ENCODE measurements at places on chromosomes 3 and 15.

DNA sequence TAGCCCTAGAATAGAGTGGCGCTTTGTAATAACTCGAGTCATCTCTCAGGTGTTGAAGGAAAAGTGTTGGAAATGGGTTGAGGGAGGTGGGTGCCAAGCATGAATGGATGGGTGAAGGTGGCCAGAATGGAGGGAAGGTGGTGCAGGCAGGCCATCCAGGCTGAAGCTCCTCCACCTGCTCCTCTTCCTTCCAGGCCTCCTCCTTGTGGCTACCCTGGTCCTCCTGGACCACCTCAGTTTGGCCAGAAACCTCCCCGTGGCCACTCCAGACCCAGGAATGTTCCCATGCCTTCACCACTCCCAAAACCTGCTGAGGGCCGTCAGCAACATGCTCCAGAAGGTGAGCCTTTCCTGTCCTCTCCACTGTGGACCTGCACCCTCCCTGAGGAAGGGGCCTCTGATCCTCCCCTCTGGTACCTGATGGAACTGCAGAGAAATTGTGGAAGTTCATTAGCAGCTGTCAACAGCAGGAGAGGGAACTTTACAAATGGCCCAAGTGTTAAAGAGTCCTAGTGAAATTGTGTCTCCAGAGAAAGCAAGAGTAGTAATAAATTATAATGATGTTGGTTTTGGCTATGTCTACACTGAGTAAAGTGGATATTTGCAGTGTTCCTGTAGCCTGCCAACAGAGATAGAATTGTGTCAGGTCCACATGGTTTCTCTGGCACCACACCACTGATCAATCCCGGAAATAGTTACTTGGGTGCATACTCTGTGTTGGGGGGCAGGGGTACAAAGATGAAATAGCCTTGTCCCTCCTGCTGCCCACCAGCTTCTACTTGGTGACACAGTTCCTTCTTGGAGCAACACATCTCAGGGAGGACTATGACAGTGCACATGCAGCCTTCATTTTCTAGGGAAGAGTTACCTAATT lies 1.6 kb downstream of the IL12A start:
- DNase-seq = no peak

- DNase-seq = no peak
Observed at GRCh38 chr15:38461066-38461833, 7.3 kb downstream of the FAM98B start.

DNA sequence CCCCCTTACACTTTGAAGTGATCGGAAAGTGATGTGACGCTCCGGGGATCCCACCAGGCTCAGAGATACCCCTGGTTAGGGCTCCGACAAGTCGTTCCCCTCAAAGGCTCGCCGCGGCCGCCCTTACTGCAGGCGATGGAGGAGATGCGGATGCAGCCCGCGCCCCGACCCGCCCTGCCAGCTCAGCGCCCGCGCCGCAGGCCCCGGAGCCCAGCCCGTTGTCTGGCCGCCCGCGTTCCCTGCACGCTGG lies 228 bp downstream of the GLT8D1 start:
- DNase-seq = no peak

- no peak for DNase-seq
Observed at GRCh38 chr3:154536751-154537150, 106.8 kb upstream of the GPR149 start.

DNA sequence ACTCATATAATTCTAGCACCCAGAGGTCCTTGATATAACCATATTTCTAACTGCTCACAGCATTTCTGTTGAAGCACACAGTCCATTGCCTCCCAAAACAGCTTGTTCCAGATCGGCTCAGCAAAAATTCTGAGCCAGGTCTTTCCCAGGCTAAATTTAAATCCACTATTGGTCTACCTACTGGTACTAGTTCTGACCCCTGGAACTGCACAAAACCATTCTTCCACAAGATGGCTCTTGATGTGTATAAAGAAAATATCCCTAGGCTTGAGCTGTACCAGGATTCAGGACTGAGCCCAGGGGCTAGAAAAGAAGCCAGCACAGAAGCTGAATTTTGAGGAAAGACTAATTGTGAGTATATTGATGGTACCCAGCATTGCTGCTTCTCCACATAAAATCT lies 75.4 kb upstream of the ABHD17C start:
- DNase-seq = no peak

- no peak for DNase-seq
Observed at GRCh38 chr3:112260563-112260962, 33.5 kb downstream of the SLC9C1 start.

DNA sequence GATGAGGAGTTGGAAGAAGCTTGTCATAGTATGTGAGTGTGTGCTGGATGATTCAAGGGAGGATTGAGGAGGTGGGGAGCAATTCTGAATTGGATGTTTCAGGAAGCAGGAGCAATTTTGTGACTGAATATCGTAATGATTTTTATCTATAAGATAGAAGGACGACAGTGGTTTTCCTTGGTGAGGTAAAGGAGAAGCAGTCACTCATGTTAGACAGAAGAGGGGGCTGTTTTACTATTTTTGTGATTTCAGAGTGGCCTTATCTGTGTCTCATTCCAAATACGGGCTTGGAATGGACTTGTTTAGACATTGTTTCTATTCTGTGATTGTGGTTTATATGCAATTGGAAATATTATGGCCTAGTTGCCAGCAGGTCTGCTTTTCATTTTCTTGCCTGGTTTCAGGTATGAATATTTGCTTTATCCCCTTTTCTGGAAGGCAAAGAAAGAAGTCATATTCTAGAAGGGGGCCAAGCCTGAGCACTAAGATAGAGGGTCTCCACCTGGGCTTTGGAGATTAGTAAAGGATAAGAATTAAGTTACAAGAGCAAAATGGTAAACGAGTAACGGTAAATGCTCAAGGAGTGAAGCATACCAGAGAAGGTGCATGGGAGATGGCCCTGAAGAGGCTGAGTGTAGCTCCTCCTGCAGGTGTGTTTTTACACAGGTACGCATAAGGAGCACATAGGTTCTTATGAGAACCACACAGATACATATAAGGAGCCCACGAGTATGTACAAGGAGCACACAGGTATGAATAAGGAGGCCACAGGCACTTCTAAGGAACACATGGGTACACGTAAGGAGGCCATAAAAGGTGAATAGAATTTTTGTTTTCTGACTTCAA lies 124.6 kb upstream of the KCNAB1 start:
- DNase-seq = no peak

DNA sequence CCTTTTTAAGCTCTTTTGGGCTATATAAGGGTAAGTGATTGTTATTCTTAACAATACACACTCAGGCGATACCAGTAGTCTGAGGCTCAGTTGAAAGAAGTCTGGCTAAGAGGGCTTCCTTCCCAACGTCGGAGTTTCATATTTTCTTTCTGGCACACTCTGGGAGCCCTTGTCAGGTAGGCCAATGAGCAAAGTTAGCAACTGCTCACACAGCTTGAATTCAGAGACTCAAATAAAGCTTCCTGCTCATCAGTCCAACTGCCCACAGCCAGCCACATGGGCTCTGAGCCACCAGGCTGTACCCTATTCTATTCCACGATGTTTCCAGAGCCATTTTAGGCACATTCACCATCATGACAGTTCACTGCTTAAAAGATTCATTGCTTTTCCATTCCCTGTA lies 155.1 kb upstream of the TBL1XR1 start:
- DNase-seq = no peak

DNA sequence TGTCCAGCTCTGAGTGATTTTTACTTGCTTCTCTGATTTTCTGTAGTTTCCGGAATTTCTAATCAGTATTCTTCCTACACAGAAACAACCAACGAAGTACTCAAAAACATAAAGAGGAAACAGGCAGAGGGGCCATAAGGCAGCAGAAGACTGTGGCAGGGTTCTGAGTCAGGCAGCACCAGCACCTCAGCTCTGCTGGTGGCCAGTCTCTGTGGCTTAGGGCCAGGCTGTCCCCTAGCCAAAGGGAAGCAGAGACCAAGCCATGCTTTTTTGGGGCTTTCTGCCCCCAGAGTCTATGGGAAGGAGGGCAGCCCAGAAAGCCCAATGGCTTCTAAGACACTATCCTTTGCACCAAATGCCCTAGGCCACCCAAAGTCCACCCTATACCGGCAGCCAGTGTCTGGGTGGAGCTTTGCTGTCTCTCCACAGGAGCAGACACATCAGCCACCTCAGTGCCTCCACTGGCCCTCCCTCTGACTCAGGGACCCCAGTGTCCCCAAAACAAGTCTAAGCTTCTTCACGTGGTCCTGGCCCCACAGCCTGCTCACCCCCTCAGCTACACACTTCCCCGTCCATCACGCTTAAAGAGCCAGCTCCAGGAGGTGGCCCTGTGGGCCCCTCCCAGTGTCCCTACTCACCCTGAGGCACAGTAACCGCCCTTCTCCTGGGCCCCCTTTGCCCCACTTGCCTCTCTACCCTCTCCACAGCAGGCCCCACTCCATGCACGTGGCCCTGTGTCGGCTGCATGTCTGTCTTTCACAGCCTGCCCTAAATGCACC lies 46.2 kb downstream of the CCDC12 start:
- DNase-seq = no peak

GRCh38 chr3:197811343-197811742 lies 20.3 kb downstream of the LRCH3 start:
- DNase-seq = no peak

DNA sequence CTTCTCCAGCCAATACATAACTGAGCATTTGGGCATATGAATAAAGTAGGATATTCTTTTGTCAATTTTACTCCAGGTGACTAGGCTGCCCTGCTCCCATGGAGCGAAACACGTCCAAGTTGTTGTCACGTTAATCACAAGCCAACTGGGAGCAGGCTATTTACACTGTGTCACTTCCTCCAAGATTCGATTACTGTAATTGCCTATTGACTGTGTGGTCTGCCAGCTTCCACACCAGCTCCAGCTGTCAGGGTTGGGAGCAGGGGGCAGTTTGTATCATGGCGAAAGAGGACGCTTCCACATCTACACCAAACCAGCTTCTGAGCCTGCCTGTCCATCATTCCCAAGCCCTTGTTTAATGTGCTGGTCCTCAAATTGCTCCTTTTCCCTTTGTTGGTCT lies 89.2 kb upstream of the RORA start:
- DNase-seq = peak; percentile 28

DNA sequence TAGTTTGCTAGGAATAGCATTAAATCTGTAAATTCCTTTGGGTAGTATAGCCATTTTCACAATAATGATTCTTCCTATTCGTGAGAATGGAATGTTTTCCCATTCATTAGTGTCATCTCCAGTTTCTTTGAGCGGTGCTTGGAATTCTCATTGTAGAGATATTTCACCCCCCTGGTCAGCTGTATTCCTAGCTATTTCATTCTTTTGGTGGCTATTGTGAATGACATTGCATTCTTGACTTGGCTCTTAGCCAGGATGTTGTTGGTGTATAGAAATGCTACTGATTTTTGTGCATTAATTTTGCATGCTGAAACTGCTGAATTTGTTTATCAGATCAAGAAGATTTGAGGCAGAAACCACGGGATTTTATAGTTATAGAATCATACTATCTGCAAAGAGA lies 690.5 kb upstream of the ALCAM start:
- DNase-seq = no peak

- no peak for DNase-seq
Observed at GRCh38 chr3:9292516-9292915, 43.1 kb upstream of the SRGAP3 start.

DNA sequence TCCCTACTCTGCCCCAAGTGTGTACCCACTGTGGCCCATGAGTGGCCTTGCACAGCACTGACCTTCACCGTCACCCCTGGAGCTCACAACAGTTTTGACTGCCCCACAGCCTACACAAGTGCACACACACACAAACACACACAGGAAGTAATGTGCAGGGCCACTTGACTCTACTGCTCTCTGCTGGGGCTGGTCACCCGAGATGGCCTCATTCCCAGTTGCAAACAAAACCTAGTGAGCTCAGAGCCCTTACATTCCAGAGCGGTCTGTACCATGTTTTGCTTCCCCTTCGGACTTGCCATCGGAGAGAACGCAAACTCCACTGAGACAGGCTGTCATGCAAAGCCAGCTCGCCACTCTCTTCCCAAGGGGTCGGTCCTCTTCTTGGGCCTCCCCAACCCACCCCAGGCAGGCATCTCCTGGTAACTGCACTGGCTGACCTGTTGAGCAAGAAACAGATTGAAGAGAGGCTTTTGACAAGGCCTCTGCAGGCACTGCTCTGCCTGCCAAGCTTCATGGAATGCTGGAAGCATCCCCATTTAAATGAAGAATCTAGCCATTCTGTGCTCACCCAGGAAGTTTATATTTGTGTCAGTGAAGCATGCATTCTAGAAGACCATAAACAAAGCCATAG lies 232.0 kb upstream of the IGF1R start:
- DNase-seq = no peak

DNA sequence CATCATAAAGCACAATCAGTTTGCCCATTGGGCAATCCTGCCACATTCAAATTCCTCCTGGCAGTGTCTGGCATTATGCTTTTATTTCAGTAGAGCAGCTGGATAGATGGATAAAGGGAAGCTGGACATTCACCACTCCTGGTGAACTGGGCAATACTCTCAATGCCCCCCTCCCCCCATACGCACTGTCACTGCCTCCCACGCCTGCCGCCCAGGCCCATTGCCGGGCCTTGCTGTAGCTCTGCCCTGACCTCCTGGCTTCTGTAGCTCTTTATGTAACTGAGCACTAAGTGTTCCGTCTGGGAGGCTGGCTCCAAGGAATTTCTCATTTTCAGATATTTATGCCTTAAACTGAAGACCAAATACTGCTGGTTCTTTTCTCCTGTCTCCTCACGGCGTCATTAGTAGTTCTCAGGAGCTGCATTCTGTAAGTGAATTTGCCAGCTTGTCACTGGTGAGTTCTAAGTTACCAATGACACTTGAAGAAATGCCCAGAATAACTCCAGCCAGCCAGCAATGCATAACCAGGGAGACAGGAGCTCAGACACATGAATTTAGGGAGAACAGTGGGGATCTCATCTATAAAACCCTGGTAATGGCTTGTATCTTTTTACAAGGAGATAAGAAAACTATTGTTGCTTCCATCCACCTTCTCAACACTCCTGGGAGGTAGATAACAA lies 25.5 kb upstream of the RASGRF1 start:
- DNase-seq = no peak

GRCh38 chr15:52013151-52013791 lies 5.7 kb upstream of the MAPK6 start:
- no peak for DNase-seq

- no peak for DNase-seq
Observed at GRCh38 chr15:43799209-43799944, 643 bp downstream of the SERINC4 start.

DNA sequence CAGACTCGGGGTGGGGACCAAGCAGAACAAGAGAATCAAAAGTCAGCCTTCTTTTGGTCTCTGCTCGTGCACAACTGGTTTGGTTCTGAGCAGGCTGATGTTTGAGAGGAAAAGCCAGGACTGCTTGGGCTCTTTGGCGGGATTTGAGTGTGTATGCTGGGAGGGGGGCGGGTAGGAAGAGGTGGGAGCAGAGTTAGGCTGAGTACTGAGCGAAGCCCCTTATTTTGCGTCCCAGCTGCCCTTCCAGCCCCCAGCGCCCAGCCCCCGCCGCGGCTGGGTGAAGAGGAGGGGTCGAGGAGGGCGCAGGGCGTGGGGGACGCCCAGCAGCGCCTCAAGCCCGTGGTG lies 153.5 kb upstream of the GOLIM4 start:
- DNase-seq = no peak

DNA sequence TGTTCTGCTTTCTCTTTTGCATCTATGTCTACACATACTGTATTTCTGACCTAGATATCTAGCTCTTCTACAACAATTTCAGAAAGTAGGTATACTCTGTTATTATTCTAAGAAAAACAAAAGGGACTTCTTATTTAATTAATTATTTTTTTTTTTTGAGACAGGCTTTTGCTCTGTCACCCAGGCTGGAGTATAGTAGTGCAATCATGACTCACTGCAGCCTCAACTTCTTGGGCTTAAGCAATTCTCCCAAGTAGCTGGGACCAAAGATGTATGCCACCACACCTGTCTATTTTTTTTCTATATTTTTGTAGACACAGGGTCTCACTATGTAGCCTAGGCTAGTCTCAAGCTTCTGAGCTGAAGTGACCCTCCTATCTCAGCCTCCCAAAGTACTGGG lies 130.6 kb downstream of the MBNL1 start:
- no peak for DNase-seq
